ENCODE measurements at places on chromosomes 2 and 18.

DNA sequence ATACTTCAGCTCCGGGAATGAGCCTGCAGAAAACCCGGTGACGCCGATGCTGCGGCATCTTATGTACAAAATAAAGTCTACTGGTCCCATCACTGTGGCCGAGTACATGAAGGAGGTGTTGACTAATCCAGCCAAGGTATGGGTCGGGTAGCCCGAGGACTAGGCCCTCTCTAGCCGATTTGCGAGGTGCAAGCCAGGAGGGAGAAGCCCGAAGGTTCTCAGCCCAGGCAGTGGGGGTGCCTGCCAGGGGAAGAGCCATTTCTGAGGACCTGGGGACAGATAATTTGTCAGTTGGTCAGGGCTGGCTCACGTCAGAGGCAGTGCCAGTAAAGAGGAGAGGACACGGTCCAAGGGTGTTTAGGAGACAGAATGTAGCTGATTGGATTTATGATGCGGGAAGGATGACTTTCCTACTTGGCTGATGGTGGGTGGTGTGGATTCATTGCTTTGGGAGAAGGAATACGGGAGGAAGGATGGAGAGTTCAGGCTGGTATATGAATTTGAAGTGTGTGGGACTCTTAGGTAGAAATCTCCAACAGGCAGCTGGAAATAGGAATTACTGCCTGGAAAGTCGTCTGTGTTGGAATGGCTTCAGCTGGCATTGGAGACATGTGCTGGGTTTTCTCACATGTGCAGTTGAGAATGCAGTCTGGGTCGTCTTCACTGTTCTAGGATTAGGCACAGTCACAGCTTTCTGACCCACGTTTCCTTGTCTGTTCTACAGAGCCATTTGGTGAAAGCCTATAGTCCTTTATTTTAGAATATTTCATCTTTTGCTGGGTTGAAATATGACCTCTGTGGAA lies 874 bp downstream of the NDUFAF7 start:
- no peak for DNase-seq

DNA sequence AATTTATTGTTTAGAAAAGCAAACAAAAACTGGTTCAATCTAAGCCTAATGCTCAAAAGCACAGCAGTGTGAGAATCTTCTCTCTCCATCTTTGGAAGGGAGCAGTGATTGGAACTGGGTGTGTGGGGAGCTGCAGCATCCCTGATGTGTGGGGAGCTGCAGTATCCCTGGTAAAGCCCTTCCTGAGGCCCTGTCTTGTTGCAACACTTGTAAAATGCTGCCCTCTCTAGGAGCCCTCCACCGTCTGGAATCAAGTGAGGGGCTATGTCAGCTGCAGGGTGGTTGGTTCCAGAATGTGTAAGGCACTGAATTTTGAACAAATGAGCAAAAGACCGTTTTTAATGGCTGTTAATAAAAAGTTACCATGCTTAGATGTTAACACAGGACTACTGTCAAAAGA lies 147.7 kb upstream of the RAB12 start:
- DNase-seq, result no peak

- no peak for DNase-seq
These were observed 32.7 kb upstream of the SERTAD2 start for GRCh38 chr2:64686283-64686956.

DNA sequence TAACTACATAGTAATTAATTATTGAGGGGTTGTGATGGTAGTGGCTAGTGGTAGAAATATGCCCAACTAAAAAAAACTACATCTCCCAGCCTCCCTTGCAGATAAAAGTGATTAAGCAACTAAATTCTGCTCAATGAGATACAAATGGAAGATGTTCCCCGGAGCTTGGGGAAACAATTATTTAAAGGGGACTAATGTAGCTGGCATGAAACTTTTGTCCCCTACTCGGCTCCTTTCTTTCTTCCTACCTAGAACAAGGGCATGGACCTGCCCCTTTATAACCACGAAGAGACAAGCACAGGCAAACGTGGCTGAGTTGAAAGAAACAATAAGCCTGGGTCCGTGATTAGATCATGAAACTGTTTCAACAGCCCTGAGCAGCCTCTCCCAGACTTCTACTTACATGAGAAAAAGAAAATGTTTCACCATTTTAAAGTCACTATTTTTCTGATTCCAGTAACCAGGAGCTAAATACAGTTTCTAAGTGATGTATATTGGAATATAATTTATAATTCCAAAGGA lies 236.9 kb downstream of the SCG2 start:
- DNase-seq, result no peak

GRCh38 chr2:214051585-214051984 lies 359.3 kb upstream of the VWC2L start:
- no peak for DNase-seq

DNA sequence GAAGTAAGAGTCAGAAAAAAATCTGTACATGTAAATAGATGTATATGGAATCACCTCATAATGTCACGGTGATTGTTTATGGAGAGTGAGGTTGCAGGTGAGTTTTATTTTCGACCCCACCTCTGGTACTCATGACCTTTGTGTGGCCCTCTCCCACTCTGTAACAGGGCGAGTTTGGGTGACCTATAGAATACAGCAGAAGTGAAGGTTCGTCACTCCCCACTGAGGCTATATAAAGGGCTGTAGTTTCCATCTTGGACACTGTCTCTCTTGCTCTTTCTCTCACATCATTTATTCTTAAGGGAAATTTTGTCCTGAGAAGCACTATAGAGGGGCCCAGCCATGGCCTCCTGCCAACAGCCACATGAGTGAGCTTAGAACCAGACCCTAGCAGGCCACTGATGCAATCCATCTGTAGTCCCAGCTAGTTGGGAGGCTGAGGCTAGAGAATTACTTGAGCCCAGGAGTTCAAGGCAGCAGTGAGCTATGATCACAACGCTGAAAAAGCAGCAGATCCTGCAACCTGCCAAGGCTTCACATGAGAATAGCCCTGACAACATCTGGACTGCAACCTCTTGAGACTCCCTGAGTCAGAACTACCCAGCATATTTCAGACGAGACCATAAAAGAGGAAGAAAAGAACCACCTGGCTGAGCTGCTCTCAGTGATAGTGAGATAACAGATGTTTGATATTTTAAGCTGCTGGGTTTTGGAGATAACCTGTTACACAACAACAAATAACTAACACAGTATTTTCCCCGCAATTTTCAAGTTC lies 74.3 kb upstream of the SLC1A4 start:
- no peak for DNase-seq

DNA sequence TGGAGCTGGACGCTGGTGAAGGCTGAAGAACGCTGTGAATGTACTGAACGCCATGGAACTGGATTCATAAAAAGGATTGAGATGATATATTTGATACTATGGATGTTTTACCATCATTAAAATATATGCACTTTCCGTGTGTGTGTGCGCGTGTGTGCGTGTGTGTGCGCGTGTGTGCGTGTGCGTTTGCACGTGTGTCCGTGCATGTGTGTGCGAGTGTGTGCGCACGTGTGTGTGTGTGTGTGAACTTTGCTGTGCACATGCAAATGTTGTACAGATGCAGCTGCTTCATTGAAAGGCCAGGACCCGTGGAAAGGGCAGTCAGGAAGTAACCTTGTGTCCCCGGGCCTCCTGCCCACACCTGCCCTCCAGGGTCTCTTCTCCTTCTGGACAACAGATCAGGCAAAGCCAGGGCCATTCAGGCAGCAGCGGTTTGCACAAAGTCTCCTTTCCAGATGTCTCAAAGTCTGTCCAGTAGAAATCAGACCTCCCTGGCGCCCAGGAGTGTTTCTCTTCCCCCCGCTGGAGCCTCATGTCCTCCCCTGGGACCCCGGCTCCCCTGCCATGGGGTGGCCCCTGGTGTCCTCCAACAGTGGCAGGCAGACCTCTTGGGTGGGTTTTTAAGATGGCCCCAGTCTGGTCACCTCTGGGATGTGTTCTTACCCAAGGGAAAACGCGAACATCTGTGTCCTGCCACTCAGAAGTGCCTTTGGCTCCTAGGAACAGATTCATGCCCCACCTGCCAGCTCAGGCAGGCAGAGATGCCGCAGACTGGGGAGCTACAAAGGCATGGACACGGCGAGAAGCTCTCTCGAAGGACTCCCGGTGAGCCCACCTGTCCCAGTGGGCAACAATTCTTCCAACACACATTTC lies 86.1 kb upstream of the GPC1 start:
- no peak for DNase-seq

GRCh38 chr2:69111076-69111475 lies 98.1 kb downstream of the ANTXR1 start:
- no peak for DNase-seq

DNA sequence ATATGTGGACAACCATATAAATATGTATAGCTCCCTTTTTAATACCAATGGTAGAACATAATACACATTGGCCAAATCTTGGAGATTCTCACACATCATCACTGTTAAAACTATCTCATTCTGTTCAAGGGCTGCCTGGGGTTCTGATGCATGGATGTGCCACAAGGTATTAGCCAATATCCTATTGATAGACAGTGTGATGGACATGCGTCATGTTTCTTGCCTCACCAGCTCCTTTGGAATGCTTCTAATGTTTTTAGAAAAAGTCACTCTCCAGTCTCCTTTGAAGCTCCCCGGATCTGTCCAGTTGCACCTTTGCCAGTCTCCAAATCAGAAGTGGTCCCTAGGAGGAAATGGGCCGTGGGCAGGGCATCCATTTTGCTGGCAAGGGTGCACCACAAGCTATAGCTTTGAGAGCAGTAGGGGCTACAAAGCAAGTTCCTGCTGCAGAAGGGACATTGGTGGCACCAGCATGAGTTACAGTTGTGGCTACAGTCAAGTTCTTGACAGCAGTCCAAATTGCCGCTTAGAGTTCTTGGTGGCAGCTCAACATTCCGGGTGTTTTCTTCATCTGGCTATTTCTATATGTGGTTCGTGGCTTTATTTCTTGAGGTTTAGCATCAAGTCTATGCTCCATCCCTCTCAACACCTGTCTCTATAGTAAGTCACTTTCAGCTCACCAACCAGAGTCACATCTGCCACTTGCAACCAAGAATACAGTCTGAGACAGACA lies 25.1 kb upstream of the ATRAID start:
- DNase-seq, result no peak

DNA sequence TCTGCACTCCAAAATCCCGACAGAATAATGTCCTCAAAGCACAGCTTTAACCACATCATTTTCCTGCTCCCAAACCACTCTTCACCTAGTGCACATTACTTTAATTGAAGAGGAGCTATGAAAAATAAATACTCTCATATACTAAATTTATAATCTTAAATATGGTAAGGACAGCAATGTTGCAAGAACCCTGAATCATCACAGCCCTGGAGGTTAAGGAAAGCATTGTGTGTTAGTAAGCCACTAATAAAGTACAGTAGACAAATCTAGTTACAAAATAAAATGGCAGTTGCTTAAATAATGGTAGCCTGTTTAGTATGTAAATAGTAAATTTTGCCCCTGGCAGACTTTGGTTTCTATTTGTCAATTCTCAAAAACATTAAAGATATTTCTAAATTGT lies 27.0 kb upstream of the CCDC178 start:
- no peak for DNase-seq

DNA sequence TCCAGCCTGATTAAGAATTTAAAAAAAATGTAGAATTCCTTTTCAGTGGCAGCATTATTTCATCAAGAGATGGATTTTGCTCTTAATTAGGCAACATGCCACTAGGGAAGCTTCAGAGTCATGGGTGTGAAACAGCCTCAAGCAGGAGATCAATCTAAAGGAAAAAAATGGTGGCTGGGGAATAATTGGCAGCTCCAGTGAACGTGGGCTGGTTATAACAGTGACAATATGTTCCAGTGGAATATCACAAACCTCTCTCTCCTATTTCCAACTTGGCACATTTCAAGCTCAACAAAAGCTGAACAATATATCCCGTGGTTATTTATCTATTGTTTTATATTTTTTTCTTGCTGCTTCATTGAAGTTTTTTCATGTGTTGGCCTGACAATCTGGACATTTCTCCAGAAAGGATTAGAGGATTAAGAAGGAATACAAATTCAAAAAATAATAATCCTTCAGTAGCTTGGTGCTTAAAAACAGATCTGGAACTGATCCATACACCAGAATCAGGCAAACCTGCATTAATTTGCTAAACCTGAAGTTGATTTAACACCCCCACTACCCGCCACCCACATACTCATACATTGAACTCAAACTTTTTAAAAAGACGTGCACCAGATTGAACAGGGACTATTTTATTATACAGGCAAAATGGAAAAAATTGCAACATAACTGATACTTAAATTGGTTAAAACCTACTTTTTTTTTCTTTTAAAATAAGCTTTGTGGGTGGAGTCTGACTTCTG lies 255.9 kb upstream of the SPRED2 start:
- DNase-seq, result no peak

DNA sequence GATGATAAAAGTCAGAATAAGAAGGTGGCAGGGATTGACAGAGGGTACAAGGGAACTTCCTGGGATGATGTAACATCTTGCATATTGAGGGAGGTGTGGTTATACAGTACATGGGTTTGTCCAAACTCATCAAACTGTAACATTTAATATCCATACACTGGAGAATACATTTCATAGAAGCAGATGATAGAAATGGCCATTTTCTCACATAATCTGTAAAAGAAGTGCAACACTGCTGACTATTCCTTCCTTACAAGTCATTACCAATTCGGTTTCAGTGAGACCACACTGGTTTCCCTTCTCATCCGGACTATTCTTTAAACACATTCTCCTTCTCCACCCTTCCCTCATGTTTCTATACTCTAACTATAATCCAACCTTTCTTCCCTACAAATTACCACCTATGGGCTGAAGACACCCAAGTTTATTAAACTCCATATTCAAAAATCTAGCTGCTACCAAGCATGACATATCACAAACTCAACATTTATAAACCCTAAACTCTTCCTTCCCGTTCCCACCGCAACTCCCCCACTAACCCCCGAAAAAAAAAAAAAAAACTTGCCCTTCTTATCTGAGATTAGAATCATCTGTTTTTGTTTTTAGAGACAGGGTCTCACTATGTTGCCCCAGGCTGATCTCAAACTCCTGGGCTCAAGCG lies 1.6 kb downstream of the COX7A2L start:
- no peak for DNase-seq

GRCh38 chr2:136375017-136375901 lies 257.3 kb upstream of the CXCR4 start:
- DNase-seq, result no peak

- no peak for DNase-seq
These were observed 7.0 kb downstream of the NCKAP5 start for GRCh38 chr2:133561045-133561852.

DNA sequence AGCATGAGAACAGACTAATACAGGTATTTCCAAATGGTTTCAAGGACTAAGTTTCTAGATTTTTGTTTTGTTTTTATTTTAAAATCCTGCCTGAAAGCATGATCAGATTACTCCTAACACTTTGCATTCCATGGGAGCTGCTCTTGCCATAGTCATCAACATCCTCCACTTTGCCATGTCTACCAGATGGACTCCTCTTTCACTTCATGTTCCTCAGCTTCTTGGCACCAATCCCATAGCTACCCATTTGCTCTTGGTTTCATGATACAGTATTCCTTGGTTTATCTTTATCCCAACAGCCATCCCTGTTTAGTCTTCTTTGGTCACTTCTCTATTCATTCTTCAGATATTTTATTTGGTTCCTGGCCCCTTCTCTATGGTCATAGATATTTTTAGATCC lies 154.2 kb upstream of the CCDC195 start:
- no peak for DNase-seq

- DNase-seq, result no peak
These were observed 4.1 kb downstream of the SRSF7 start for GRCh38 chr2:38747007-38747424.

Measured in COR-L47 (cell line).